Smooth muscle cell of bladder (primary cell): ENCODE measurements at places on chromosomes 4 and X. TPM values are rescaled to one million over a fixed set of nuclear protein-coding genes. Genes with fewer than 3 reads are reported as not detected.

The CT45A3 gene
- not detected in 2 replicates for total RNA-seq

The RAB40AL gene
- total RNA-seq: 0.14 and 0.37 TPM in 2 replicates

The EDA2R gene
- 11.7 and 13.6 TPM in 2 replicates for total RNA-seq

The PGRMC2 gene
- 23.0 and 27.4 TPM in 2 replicates for total RNA-seq
